ENCODE measurements at places on chromosomes 6 and 20. TPM values are rescaled to one million over a fixed set of nuclear protein-coding genes. Genes with fewer than 3 reads are reported as not detected.
A peak's percentile ranks its signal among the peaks of the same experiment; 100 is the strongest.

DNA sequence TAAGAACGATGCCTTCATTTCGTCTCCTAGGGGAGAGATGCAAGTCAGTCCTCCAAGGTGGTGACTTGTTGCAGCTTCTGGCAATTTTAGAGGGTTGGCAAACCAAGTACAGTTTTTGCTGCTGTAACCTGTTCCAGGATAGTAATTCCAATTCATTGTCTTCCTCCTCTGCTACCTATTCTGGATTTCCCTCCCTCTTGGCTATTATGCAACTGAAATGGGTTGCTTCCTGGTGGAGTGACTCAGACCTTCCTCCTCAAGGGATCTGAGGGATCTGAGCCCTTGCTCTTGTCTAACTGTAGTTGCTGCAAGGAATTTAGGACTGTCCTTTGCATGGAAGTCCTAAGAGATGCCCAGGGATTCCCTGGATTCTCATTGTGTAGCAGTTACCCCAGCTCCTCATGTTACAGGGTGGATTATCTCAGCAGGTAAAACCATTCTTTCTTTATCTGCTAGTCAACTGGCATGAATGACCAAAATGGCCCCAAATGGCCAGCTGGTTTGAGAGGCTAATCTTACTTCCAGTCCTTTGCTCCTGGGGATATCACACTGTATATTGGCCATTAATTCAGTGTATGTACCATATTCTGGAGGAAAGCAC lies 17.6 kb upstream of the ELMO2 start:
- peak; percentile 18 for DNase-seq

The EDN1 gene
- 0.88 TPM for total RNA-seq

The HLA-G gene
- total RNA-seq, result not detected

The PRRT1 gene
- total RNA-seq, result not detected

GRCh38 chr6:162670345-162670744 lies 57.2 kb downstream of the PRKN start:
- no peak for DNase-seq

- DNase-seq, result no peak
Observed at GRCh38 chr6:90093558-90094073, 199.3 kb downstream of the GJA10 start.

DNA sequence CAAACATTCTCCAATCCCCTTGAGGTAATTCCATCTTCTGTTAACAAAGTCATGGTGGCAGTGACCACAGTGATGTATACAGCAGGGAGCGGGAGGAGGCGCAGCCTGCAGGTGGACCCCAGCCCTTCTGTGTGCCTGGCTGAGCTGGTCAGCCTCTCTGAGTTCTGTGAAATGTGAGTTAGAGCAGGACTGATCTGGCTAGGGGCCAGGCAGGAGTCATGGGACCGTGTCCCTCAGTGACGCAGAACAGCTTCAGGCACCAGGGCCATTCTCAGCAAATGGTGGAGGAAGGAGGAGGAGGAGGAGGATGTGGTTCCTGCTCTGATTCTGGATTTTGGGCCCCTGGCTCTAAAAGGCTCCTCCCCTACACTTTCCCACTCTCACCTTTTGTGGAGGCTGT lies 6.9 kb downstream of the PHACTR3 start:
- no peak for DNase-seq

GRCh38 chr20:8434326-8434876 lies 302.3 kb downstream of the PLCB1 start:
- DNase-seq, result no peak

- no peak for DNase-seq
Observed at GRCh38 chr6:14738933-14739332, 506.9 kb upstream of the JARID2 start.

The TNFRSF21 gene
- total RNA-seq, result 181 TPM

- DNase-seq, result peak; percentile 96
Observed at GRCh38 chr20:63980806-63981728, at the start of gene PRPF6. TSS of gene PRPF6 (plus strand) at chr20:63981132. CDS start at chr20:63981246, 114 bp downstream.

The IER3 gene
- total RNA-seq, result 377 TPM

GRCh38 chr6:14463110-14463509 lies 345.5 kb downstream of the CD83 start:
- no peak for DNase-seq

The ACAT2 gene
- 58.4 TPM for total RNA-seq

The ERVFRD-1 gene
- total RNA-seq, result not detected

DNA sequence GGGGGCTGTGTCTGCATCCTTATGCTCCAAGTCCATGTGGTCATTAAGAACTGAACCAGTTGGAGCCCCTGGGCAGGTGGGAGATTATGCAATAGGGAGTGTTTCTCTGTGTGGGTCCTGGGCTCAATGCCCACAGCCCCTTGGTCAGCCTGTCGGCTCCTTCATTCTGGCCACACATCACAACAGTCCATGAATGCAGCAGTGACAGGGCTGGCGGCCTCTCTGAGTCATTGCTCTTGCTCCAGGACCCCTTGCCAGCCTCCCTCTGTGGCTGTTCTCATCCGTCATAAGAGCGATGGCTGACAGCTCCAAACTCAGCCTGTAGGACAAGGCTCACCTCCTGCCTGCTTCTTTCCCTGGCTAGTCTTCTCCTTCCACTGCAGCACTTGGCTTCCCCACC lies 609.5 kb upstream of the CDH4 start:
- no peak for DNase-seq

DNA sequence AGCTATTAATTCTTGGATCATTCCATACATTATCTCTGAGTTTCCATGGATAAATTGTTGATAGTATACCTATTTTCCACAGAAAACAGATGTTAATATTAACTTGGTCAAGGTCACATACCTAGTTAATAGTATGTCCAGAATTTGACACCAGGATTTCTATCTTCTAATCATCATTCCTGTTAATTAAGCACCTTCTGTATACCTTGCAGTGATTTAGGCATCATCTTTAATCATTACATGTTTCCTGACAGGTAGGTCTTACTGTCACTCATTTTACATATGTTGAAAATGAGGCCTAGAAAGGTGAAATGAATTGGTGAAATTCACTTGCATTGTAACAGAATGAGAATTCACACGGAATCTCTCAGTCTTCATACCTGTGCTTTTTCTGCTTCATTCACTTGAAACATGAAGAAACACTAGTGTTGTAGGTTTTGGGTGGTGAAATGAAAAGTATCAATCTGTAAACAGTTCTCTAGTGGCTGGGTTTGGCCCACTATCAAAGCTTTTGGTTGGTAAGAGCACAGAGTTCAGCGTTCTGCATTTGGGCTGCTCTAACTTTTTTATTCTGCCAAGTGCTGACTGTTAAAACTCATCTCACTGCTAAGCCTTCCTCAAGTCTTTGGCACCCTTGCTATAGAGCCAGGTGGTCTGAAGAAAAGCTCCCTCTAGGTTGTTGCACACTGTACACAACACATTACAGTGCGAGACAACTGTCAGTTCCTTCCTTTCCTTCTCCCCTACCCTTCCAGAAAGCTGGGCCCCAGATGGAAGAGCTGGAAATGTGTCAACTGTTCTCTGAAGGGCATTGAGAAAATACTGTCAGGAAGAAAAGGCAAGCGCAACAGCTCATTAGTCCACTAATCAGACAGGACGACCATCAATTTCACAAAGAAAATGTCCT lies 57.8 kb upstream of the C20orf144 start:
- DNase-seq, result no peak

DNA sequence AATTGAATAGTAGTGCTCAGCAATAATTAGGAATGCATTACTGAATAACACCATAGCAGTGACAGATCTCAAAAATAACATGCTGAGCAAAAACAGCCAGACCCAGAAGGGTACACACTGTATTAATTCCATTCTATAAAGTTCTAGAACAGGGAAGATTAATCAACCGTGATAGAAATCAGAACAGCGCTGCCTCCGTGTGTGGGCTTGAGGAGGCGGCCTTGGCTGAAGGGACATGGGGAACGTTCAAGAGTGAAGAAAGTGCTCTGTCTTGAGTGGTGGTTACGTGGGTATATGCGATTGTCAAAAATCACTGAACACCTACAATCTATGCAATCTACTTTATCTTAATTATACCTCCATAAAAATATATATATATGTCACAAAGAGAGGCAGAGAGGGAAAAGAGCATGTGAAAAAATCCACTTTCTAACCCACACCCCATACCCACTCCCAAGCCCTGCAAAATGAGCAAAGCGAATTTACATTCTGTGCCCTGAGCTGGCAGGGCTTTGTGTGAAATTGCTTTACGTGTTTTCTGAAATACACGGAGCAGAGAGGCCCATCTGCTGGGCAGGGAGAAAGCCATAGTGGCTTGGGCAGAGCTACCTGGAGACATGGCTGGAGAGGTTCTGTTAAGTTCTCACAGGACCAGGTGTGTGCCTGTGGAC lies 74.4 kb downstream of the NFATC2 start:
- DNase-seq, result no peak

DNA sequence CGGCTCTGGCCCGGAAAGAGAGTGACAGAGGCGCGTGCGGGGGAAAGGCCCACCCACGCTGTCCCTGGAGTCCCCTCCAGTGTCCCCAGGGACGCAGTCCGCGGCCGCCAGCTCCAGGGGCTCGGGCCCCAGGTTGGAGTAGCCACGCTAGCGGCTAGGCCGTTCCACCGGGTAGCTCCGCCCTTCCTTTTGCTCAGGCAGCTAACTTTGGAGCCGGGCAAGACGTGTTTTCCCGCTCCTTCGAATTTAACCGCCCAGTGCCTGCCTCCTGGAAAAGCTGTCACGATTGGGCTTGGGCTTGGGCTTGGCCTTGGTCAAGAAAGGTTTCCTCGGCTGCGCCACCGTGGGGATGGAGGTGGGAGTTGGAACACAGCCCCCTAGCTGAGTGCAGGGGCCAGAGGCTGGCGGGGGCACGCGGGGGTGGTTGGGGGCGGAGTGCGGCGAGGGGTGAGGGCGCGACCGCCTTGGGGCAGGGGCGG lies 4.7 kb downstream of the LINC00237 start:
- DNase-seq, result peak; percentile 51

The CRISP3 gene
- total RNA-seq, result not detected

DNA sequence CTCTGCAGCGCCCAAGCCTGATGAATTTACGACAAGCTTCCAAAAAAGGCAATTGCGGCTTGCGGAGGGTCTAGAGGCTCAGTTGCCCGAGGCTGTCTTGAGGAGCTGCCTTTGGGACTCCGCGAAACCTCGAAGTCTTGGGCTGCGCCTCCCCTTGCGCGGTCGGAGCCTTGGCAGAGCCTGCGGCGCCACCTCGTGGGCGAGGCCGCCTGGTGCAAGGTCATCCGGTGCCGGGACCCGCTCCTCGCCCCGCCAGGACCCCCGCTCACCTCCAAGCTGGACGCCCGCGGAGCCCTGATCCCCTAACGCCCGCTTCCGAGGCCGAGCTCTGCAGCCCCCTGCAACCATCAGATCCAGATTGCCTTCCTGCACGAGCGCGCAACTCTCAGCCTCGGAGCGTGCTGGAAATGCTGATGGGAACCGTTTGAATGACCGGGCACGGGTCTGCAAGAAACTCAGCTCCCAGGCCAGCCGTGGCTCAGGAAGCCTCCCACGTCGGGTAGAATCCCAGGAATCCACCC lies 14.9 kb upstream of the FAM210B start:
- peak; percentile 56 for DNase-seq

DNA sequence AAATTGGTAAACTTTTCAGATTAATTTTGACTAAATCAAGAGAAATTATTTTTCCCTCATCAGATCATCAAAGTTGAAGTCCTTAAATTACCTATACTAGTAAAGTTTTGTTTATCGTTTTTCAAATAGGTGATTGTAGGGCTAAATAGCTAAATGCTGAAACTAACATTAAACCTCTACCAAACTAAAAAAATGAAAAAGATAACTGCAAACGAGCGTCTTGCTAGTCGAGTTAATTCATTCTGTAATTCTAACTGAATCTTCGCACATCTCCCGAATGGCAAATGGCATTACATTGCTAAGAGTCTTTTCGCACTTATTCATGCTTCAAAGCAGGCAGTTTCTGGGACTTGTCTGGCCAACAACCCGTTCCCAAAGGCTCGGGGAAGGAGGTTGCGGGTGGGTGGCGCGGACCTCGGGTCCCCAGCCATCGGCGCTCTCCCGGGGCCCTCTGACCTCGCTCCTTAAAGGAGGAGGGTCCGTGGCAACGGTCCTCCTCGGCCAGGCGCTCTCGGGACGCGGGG lies 43.8 kb downstream of the POPDC3 start:
- peak; percentile 44 for DNase-seq

- no peak for DNase-seq
Observed at GRCh38 chr6:39909701-39910100, 24.6 kb downstream of the MOCS1 start.
